Right ventricle myocardium inferior (tissue), 1 donor: ENCODE measurements at places on chromosomes 11 and 22. TPM values are rescaled to one million over a fixed set of nuclear protein-coding genes. Genes with fewer than 3 reads are reported as not detected.
A peak's percentile ranks its signal among the peaks of the same experiment; 100 is the strongest.

DNA sequence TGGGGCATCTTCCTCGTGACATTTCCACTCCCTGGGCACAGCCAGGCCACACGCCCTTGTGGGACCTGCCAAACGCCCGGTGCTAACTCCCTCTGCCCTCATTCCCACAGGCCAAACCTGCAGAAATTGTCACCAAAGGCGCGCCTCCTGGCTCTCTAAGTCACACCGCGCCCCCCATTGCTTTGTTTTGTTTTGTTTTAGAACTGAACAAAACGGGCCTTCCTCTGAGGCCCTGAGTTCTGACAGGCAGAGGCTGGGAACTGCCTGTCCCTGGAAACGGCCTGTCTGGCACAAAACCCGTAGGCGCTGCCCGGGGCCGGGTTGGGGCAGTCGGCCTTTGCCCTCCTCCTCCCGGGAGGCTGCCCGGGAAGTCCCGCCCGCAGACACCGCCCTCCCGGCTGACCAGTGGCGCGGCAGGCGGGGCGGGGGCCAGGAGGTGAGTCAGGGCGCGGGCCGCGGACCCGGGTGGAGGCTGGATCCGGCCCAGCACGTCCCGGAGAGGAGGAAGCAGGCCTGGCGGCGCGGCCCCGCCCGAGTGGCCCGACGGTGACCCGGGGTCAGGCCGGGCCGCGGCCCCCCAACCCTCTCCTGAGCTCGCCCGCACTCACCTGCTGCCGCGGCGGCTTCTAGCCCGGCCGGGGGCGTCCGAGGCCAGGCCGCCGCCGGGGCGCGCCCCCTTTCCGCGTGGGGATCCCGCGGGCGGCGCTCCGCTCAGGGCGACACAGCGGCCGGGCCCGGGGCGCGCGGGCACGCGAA lies 465 bp downstream of the SUN2 start:
- peak; percentile 99 for DNase-seq

DNA sequence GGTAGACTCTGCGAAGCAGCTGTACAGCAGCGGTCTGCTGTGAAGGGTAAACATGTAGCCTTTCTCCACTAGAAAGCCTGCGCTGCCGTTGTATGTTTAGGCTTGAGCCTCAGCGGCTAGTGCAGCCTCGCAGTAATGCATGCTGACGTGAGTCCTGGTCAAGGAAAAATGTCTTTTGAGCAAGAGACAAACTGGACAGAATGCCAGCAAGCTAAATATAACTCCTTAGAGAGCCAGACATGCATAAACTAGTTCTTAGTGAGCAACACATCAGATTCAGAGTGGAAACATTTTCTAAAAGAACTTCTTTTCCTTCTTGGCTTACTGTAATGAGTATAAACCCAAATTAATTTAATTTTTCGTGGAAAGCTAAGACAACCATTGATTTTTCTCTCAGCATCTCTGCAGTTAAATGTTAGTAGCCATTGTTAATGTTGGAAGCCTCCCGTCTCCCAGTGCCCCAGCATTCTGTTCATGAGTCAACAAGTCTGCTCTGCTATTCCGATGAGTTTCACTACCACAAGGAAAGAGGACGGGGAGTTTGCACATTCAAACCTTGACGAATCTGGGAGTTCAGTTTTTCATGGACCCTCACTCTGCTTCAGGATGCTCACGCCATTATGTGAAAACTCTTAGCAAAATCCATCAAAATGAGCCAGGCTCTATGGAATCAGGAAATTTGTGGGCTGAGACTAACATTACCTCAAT lies 51.4 kb downstream of the JAM3 start:
- DNase-seq = no peak

- DNase-seq = peak; percentile 69
These were observed 728 bp downstream of the DCUN1D5 start for GRCh38 chr11:103091064-103091800.

DNA sequence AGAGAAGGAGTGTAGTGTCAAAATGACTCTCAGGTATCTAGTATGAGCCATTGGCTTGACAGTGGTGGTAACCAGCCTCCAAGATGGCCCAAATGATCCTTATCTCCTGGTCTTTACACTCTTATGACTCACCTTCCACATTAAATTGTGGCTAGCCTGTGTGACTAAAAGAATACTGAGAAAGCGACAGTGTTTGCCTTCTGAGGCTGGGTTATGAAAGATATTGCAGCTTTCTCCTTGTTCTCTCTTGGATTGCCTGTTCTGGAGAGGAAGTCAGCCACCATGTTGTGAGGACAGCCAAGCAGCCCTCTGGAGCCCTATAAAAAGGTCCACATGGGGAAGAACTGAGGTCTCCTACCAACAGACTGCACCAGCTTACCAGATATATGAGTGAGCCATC lies 15.8 kb downstream of the C11orf71 start:
- no peak for DNase-seq

- DNase-seq = peak; percentile 70
These were observed 1.3 kb downstream of the SCARF2 start for GRCh38 chr22:20436307-20436767.

GRCh38 chr11:94769880-94770279 lies 1.7 kb downstream of the AMOTL1 start:
- DNase-seq = no peak

GRCh38 chr11:64637334-64638017 lies 46.5 kb downstream of the SLC22A12 start:
- no peak for DNase-seq

- no peak for DNase-seq
These were observed 22.8 kb downstream of the PICALM start for GRCh38 chr11:86046116-86046515.

DNA sequence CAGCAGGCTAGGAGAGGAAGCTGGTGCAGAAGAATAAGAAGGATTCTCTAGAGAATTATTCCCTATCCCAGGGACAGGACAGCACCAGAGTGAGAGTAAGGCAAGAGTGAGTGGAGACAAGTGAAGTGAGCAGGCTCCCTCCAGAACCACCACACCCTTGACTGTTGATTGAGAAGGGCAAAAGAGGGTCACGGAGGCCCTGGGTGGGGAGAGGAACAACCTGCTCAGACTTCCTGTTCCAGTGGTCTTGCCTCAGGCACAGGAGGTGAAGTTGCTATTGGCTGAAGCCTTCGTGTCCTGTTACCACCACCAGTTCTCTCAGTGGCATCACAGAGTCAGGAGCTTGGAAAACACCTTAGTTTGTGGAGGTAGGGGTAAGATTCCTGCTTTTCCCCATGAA lies 51.7 kb upstream of the CCDC89 start:
- DNase-seq = no peak

DNA sequence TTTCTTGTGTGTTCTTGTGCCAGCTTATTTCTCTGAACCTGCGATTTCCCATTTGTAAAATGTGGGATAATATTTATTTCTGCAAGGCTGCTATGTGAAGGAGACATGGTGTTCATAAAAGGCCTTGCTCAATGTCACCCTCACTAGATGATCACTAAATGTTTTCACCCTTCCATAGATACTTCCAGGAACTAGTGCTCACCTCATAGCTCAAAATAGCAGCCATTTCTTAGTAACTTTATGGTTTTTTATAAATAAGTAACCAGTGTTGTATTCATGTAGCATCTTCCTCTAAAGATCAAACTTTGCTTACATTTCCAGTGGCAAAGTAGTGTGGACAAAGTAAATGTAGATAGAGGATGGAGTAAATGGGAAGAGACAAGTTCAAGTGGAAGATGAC lies 23.8 kb downstream of the SYTL2 start:
- DNase-seq = no peak

DNA sequence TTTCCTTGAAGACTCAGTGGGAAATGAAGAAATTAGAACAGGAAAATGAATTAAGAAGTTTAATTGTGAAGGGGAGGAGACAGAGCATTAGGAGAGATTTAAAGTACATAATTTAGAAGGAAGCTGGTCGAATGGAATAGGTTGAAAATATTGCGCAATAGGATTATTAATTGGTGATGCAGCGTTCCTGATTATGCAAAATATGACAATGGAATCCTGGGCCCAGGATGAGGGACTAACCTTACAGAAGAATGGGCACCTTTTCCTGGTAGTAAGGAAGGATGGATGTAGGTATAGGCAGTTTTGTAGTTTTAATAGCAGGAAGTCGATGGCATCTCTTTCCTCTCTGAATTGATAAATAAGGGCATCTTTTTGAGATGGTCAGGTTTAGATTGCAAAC lies 7.8 kb downstream of the TTC12 start:
- DNase-seq = no peak

DNA sequence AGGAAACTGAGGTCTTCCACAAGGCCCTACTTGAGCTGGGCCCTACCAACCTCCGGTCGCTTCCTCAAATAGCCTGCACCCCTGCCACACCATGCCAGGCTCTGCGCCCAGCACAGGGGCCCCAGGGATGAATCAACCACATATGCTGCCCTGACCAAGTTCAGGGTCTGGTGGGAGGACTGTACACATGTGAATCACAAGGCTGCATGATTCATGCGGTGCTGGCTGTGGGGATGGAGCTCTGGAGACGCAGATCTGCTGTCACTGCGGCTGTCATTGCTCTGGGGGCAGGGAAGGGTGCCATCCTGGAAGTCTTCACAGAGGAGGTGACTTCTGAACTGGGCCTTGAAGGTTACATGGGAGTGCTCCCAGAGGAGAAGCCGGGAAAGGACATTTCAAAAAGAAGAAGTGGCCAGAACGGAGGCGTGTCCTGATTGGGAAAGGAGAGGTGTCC lies 21.5 kb downstream of the CYTH4 start:
- peak; percentile 76 for DNase-seq

DNA sequence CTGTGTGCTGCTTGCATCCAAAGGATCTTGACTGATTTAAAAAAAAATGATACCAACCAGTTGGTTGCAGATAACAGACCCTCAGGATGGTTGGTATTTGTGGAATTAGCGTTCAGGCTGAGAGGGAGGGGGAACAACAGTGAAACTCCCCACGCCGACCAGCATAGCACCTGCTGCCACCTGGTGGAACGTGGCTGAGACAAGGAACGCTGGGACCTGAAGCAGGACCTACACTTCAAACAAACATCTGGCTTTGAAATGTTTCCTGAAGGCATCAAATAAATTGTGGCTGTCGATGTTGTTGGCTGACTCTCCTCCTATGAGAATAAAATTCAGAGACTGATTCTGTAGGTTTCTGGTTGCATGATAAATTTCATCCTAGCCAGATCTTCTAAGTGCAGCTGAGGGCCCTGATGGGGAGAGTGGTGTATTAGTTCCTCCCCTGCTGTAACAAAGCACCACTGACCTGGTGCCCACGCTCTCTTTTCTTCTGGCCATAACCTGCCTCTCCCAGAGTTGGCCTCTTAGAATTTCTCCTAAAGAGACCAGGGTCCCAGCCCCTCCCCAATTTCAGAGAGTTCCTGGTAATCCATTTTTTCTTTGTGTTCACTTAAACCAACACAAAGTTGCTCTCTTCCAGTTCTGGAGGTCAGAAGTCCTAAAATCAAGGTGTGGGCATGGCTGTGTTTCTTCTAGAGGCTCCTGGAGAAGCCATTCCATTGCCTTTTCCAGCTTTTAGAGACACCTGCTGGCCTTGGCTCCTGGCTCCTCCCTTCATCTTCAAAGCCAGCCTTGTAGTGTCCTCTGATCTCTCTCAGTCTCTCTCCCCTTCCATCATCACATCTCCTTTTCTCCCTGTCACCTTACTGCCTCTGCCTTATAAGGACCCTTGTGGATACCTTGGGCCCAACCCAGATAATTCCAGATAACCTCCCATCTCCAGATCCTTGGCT lies 17.3 kb downstream of the APOL2 start:
- DNase-seq = no peak

DNA sequence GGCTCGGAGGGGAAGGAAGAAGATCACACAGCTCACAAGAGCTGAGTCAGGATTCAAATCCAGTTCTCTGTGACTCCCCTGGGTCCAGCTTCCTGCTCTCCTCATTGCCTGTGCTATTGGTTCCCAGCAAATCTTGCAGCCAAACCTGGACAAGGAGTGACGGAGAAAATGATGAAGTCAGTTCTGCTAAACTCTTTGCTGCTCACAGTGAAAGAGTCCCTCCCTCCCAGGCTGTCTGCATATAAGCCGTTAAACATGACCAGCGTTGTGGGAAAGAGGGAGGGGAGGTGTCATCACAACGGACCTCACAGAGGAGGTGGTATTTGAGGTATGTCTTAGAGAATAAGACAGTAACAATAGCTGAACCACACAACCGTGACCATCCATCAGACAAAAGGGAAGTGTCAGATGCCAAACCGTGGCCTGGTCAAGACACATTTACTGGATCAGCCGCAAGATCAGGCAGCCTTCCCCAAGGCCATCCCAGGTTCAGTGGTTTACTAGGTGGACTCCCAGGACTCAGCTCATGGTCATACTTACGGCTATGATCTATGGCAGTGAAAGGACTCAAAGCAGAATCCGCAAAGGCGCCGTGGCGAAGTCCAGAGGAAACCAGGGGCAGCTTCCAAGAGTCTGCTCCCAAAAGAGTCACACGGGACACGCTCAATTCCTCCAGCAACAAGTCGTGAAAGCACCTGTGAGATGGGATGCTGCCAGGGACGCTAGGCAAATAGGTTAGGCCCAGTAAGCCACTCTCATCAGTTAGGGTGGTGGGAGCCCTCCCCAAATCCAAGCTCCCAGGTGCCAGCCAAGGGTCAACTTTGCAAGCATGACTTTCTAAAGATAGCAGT lies 2.8 kb upstream of the CYTH4 start:
- DNase-seq = no peak

GRCh38 chr11:126432525-126432924 lies 77.0 kb downstream of the ST3GAL4 start:
- DNase-seq = no peak

DNA sequence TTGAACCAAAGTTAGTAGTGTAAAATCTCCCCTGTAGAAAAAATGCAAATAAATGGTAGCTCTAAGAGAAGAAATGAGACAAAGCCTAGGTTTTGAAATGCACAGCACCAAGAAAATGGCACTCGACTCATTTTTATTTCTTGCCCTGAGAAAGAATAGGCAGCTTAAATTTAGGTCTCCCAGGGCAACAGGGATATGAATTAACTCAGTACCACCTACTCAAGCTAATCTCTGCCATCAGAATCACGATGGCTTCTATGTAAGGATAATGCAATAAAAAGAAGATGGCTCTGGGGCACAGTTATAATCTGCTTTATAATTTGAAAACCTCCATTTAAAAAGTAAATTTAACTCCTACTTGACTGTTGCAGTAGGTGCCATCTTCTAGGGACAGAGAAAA lies 1784.3 kb downstream of the LRRC4C start:
- DNase-seq = no peak

- DNase-seq = no peak
These were observed 62.5 kb downstream of the KCNQ1 start for GRCh38 chr11:2507212-2507901.

- DNase-seq = no peak
These were observed 12.6 kb downstream of the THYN1 start for GRCh38 chr11:134240592-134240991.

Gene SLN
- 23.2 TPM for total RNA-seq

Gene OR1S1
- not detected for total RNA-seq

Gene FGF3
- total RNA-seq = not detected

Gene POU2F3
- 0.19 TPM for total RNA-seq

Gene OR52A1
- not detected for total RNA-seq

Gene SLC22A6
- total RNA-seq = not detected

Gene MS4A1
- not detected for total RNA-seq

Gene KCNQ1OT1
- total RNA-seq = 0.32 TPM

Gene IGLL1
- not detected for total RNA-seq

Gene SMC1B
- total RNA-seq = not detected

Gene PIH1D2
- 1.2 TPM for total RNA-seq
